ENCODE measurements at places on chromosomes 5 and 9.
A peak's percentile ranks its signal among the peaks of the same experiment; 100 is the strongest.

DNA sequence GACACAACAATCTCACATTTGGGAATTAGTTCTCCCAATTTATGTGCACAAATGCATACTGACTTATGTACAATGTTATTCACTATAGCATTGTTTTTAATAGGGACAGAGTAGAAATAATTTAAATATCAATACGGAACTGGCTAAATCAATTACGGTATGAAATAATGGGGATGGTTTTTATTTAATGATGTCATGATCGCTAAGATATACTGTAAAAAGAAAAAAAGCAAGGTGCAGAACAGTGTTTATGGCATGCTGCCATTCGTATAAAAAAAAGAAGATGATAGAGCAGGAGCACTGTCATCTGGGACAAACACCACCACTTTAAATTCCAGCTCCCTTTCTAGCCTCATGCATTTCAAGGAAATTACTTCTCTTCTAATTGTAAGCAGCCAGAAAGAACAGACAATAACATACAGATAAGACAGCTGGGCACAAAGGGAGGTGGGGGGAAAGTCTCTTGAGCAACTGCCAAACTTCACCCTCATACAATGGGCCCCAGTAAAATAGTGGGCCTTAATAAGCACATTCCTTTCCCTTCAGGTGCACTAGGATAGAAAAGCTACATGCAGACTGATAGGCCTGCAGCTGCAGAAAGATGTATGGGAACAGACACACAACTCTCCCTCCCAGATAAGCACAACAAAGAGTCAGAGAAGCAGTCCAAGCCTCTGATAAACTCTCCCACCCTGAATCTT, 8.4 kb downstream of the SREK1IP1 start:
- no peak for DNase-seq

- DNase-seq: no peak
Observed at GRCh38 chr5:14728459-14728938, 64.0 kb downstream of the OTULIN start.

DNA sequence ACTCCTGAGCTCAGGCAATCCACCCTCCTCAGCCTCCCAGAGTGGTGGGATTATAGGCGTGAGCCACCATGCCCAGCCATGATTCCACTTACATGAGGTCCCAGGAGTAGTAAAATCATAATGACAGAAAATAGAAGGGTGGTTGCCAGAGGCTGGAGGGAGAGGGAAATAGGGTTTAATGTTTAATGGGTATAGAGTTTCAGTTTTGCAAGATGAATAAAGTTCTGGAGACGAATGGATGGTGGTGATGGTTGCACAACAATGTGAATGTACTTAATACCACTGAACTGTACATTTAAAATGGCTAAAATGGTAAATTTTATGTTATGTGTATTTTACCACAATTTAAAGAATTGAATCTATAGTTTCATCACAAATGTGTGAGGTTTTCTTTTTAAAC, 146.5 kb upstream of the ABCA1 start:
- DNase-seq: no peak

DNA sequence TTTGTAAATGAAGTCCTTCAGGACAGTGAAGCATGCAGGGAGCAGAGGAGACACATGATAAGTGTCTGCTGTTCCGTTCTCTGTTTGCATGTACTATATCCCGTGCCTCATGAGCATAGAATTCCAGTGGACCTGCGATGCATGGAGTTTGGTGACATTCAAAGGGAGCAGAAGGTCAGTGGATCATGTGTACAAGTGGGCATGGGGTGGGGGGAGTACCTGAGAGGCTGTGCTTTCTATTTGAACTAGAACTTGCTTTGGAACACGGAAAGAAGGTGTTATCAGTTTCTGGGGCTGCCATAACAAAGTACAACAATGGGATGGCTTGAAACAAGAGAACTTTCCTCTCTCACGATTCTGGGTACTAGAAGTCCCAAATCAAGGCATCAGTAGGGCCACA, 5.1 kb upstream of the CCNJL start:
- DNase-seq: no peak

DNA sequence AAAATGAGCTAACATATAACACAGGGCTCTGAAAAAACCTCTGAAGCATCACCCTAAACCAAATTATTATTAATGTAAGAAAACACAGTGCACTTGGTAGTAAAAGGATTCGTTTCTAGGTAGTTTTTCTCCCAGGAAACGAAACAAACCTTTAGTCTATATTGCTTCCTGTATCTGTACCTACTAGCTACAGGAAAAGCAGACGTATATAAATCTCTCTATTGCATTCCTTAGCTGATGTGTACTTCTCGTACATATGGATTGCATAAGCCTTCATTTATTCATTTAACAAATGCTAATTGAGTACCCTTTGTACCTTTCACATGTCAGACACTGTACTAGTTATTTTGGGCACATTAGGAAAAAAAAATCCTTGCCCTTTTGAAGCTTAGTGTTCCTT, 85.0 kb upstream of the RASA1 start:
- peak; percentile 9 for DNase-seq

DNA sequence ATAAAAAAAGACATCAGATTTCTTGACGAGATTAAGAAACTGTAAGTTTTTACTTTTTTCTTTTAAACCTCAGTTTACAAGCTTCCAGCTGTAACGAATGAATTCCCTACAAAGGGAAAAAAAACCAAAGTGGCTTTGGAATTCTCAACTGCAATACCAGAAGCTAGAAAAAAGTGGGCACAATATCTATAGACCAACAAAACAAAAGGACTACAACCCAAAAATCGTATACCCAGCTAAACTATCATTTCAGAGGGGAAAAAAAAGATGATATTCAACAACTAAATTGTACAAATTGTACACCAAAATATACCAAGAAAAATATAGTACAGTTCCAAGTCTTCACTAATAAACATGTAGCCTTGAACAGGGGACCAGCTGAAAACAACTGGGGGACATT, 26.8 kb upstream of the ELOVL7 start:
- no peak for DNase-seq

DNA sequence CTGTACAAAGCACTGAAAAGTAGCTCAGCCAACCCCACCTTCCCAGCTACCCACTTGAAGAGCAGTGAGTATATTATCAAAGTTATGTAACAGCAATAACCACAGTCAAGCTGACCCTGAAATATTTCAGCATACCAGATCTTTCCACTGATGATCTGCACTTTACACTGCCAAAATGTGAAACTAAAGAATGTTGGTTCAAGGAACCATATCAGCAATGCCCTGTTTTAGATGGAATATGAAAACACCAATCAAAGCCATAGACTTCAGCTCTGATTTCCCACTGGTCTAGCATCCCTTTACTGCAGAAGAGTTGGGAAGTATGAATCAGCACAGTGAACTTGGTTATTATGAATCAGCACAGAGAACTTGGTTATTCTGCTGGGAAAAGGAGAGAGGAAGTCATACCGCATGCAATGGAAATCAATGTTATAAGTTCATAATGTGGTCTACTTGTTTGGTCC, 20.0 kb downstream of the CEMIP2 start:
- DNase-seq: no peak

- DNase-seq: no peak
Observed at GRCh38 chr5:158874343-158874742, 225.4 kb downstream of the EBF1 start.

- DNase-seq: no peak
Observed at GRCh38 chr9:91222457-91222856, 139.3 kb downstream of the AUH start.
